Glutamatergic neuron (in vitro differentiated cells): ENCODE measurements at places on chromosomes 6 and 20. TPM values are rescaled to one million over a fixed set of nuclear protein-coding genes. Genes with fewer than 3 reads are reported as not detected.

GRM1 gene
- 0.17 TPM for total RNA-seq

GTF2H4 gene
- 67.2 TPM for total RNA-seq

GTSF1L gene
- not detected for total RNA-seq

VWA7 gene
- total RNA-seq, result 3.2 TPM

BRD2 gene
- 213 TPM for total RNA-seq

FOXC1 gene
- 3.3 TPM for total RNA-seq

SLA2 gene
- not detected for total RNA-seq

C6orf132 gene
- 0.25 TPM for total RNA-seq

SMLR1 gene
- total RNA-seq, result not detected

SFTA2 gene
- not detected for total RNA-seq

CYP21A2 gene
- 0.64 TPM for total RNA-seq

DCBLD1 gene
- 25.1 TPM for total RNA-seq

SLC22A16 gene
- total RNA-seq, result not detected

WFDC12 gene
- total RNA-seq, result not detected

CFB gene
- not detected for total RNA-seq

ACAT2 gene
- 228 TPM for total RNA-seq

TNNC2 gene
- total RNA-seq, result 0.64 TPM

TFAP2A gene
- total RNA-seq, result 0.32 TPM

SASH1 gene
- total RNA-seq, result 5.0 TPM

JPH2 gene
- total RNA-seq, result 0.07 TPM

PEX7 gene
- 4.1 TPM for total RNA-seq

BTN1A1 gene
- not detected for total RNA-seq

PGC gene
- not detected for total RNA-seq

CENPQ gene
- total RNA-seq, result 3.4 TPM

TRIM40 gene
- total RNA-seq, result not detected

CPXM1 gene
- 28.1 TPM for total RNA-seq

ZNF343 gene
- 15.5 TPM for total RNA-seq

VSTM2L gene
- total RNA-seq, result 15.9 TPM

SLC13A3 gene
- total RNA-seq, result 5.8 TPM

PROKR2 gene
- 0.86 TPM for total RNA-seq

HIVEP2 gene
- 2.6 TPM for total RNA-seq

COL9A3 gene
- 78.7 TPM for total RNA-seq

FAM217A gene
- total RNA-seq, result not detected

NR2E1 gene
- total RNA-seq, result not detected

NKX2-4 gene
- not detected for total RNA-seq

C20orf144 gene
- total RNA-seq, result not detected

VSX1 gene
- total RNA-seq, result not detected

PPP1R3G gene
- total RNA-seq, result not detected

ARID1B gene
- total RNA-seq, result 202 TPM

TSPO2 gene
- not detected for total RNA-seq

TREML1 gene
- total RNA-seq, result not detected

ASIP gene
- not detected for total RNA-seq

GABRR1 gene
- total RNA-seq, result not detected

PCK1 gene
- total RNA-seq, result not detected

SIRPD gene
- total RNA-seq, result not detected

SLC22A7 gene
- 0.34 TPM for total RNA-seq

OR2J3 gene
- not detected for total RNA-seq

TRIM10 gene
- not detected for total RNA-seq

TRAM2 gene
- total RNA-seq, result 16.2 TPM

ARHGAP40 gene
- not detected for total RNA-seq
